Anterior cingulate cortex (tissue), 58 donors: ENCODE measurements at places on chromosomes 6 and 20.
A peak's percentile ranks its signal among the peaks of the same experiment; 100 is the strongest.

GRCh38 chr6:52577022-52577777 lies at the start of gene TRAM2:
TRAM2 (minus strand) TSS chr6:52577060; CDS start chr6:52576915, 145 bp downstream.
- peak; percentile 77 for DNase-seq

DNA sequence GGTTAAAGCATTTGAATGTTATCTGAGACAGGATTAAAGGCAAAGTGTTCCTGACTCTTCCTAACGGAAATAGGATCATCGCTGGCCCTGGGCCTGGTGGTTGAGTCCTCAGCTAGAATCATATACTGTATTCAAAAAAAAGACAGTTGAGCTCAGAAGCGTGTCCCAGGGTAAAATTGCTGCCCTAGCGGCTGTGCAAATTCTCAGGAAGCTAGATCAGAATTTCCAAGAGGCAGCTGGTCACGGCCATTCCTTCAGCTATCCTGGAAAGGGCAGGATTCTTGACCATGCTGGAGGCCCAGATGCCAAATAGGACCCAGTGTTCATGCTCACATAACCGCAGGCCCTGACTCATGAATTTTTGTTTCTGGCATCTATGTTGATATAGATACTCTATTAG lies 67.4 kb downstream of the STMND1 start:
- DNase-seq = no peak

DNA sequence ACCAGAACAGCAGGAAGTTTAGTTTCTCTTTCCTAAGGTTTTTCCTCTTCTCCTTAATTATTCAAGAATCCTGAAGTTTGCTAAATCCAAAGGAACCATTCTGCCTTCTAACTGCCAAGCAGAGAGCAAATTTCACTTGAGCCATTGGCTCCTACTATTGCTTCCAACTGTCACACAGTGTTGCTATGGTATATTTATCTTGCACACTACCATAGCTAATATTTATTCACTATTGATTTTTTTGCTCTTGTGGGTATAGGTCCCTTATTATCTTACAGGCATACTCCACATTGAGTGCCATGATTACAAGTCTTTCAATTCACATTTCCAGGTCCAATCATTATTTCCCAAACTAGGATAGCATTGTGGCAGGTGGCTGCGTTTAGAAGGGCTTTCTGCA lies 266.7 kb upstream of the FLRT3 start:
- no peak for DNase-seq

DNA sequence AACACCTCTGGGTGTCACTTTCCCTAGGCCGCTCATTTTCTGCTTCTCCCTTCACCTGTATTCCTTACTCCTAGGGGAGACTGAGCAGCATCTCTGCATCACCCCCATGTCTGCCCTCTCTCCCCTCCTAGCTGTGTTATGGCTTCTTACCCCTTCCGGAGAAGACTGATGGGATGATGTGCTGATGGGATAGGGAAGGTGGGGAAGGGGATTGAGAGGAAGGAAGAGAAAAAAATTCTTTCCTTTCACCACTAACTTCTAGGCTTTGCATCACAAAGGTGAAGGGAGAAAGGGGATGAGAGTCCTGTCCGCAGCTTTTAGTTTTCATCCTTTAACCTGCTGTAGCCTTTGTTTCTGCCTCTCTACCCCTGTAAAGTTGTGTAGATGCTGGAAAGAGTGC lies 26.7 kb downstream of the AKAP7 start:
- DNase-seq = no peak

- no peak for DNase-seq
Observed at GRCh38 chr6:123812621-123813020, 9.0 kb downstream of the NKAIN2 start.
